ENCODE measurements at places on chromosomes 3 and 15. TPM values are rescaled to one million over a fixed set of nuclear protein-coding genes. Genes with fewer than 3 reads are reported as not detected.

Gene LDHAL6B
- not detected for total RNA-seq

Gene INSYN1
- not detected for total RNA-seq

Gene GOLGA8J
- not detected for total RNA-seq

Gene SNX22
- 2.2 TPM for total RNA-seq

Gene PLA2G4D
- not detected for total RNA-seq

Gene GOLGA6L22
- not detected for total RNA-seq

Gene SMAD6
- 0.14 TPM for total RNA-seq
